Mesendoderm (in vitro differentiated cells): ENCODE measurements at places on chromosomes 1 and 21.

DNA sequence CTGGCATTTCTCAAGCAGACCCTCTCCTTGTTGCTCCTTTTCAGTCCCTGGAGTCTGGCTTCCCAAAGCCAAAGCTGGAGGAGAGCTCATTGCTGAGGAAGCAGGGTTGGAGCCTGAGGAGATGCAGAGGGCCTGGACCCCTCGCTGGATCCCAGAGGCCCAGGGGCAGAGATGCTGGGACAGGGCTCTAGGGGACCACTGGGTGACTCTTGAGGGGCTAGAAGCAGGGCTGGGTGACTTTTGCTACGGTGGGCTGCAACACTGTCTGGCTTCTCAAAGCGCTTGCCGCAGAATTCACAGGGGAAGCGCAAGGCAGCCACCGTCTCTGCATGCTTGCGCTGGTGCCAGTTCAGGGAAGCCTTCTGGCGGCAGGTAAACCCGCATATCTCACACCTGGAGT, 8.8 kb downstream of the ZNF692 start:
- no peak for DNase-seq

DNA sequence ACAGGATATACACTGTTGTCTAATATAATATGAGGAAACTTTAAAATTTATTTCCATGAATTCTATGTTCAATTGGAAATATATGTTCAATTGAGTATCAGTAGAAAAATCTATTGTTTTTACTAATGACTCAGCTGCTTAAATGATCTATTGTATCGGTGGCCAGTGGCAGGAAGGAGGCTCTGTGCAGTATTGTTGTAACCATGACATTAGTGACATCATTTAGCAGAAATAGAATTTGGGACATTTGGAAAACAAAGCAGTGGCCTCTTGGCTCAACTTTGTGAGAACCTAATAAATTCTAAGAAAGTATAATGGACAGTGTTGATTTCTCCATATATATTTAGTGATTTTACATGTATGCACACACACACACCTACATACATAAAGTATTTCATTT, 257.4 kb downstream of the PDE4B start:
- no peak for DNase-seq

DNA sequence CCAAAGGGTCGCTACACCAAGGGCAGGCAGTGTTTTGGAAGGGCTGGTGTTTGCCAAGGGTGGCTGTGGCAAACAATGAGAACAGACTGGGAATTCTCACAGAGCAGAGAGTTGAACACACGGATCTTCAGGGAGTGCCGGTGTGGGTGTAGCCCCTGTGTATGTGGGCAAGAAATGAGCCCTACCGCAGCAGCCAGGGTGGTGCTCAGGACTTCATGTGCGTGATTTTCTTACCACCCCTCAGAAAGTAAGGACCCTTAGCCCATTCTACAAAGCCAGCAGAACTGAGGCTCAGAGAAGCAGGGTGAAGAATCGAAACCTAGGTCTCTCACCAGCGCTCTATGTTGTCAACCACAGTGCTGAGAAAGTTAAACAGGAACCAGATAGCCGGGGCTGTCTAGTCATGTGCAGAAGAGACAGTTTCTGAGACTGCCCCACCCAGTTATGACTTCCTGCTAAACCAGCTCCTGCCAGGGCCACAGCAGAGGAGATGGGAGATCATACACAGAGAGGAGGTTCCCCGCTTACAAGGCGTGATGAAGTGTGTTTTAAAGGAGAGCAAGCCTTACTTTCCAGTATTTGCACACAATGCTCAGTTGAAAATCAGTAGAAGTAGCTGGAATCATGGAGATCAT, 21.9 kb upstream of the MORC3 start:
- DNase-seq: no peak

DNA sequence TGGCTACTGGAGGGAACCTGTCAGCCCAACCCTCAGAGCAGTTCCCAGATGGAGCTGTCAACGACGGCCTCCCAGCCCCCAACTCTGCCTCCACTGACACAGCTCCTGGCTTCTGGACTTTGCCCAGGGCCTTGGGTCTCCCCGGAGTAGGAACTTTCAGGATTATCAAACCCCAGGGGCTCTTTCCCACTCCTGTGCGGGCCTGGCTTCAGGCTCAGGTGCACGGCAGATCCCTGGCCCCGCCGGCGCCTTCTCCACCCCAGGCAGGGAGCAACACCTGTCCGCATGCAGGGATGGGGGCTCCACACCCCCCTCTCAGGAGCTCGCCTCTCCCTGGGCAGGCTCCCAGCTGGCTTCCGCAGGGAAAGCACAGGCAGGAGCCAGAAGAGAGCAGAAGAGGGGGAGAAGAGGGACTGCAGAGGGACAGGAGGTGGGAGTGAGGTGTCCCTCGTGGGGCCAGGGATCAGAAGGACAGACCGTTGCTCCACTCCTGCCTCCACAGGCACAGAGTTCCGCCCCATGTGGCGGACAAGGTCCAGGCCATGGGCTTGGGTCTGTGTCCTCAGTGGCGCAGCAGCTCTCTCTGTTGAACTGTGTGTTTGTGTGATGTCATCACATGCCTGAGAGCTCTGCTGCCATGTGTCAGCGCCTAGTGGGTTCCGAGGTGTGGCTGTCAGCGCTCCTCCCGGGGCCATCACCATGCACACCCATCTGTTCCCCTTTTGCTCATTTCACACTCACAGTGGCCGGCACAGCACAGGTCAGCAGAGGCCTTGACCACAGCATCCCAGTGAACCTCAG, 107.7 kb downstream of the PDE9A start:
- no peak for DNase-seq

DNA sequence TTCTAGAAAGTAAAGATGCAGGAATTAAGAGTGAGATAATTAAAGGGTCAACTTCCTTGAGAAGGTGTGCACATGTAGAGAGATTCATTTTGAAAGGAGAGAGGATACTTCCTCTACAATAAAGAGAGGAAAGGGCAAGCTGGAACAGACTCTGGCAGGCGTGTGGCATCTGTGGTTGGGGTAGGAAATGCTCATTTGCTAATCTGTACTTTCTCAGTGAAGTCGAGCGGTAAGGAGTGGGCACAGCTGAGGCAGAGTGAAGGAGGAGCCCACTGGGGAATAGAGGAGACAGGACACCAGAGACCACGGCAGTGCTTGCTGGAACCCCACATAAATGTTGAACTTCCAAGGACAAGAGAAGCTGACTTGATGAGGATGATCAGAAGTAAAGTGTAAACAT, 49.1 kb downstream of the PCSK9 start:
- no peak for DNase-seq

- DNase-seq: peak; percentile 88
Measured at GRCh38 chr1:164771619-164772361, 212.8 kb downstream of the PBX1 start.
